ENCODE measurements at places on chromosomes 11 and 22.

DNA sequence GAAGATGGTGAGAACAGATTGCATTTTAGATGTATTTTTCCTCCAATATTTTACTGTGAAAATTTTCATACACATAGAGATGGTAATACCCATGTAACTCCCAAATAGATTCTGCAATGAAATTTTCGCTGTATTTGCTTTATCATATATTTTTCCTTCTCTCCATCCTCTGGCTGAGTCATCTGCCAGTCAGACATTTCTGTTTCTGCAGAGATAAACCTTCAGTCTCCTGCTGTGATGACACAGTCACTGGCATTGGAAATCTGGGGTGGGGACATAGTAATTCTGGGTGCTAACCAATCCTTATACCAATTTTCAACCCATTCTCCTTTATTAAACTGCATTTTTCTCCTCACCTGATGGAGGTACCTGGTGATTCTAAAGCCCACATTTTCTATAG, 33.7 kb downstream of the SVIP start:
- no peak for DNase-seq

DNA sequence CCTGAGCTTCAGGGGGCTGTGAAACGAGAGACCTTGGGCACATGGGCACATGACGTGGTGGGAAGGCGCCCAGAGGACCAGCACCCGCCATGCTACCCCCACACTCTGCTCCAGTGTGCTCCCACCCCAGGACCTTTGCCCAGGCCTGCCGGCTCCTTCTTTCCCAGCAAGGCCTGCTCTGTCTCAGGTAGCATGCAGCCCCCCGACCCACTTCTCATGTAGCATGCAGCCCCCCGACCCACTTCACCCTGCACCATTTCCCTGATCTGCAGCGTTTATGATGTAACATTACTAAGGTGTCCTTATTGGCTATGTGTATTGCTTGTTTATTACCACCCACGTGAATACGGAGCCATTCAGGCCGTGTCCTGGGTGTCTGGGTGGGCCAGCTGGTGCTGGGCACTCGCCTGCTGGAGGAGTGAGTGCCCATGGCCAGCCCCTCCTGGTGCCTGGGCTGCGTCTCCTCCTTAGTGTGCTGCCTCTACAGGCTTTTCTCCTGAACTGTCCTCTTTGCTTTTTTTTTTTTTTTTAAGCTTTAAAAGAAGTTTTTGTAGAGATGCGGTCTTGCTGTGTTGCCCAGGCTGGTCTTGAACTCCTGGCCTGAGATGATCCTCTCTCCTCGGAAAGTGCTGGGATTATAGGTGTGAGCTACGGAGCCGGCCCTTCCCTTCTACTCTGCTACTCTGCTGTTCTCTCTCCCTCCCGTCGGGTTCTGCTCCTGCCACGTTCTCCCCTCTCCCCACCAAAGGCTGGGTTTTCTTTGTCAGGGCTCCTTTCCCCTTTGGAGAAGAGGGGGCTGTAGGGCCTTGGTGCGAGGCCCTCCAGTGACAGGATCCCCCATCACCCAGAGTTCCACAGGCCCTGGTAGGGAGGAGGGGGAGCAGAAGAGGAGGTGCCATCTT, 29.4 kb downstream of the LRP5 start:
- DNase-seq, result no peak

- DNase-seq, result peak; percentile 8
These were observed 37.7 kb downstream of the EIF4ENIF1 start for GRCh38 chr22:31451709-31452571.

DNA sequence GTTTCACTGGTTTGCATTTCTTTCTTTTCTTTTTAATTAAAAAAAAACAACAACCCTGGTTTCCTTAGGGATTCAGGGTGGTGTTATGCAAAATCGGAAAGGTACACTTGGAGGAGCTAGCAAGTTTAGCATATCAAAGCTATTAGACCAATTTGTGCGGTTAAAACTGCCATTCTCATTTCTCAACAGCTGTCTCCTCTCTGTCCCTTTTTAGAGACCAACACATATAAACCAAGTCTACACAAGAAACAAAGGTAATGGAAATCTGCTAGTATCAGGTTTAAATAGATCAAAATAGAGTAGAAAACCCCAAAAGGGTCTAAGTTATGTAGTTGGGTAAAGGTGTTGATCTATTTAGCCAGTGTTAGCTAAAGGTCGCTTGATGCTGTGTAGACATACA, 1.7 kb upstream of the SESN3 start:
- no peak for DNase-seq

DNA sequence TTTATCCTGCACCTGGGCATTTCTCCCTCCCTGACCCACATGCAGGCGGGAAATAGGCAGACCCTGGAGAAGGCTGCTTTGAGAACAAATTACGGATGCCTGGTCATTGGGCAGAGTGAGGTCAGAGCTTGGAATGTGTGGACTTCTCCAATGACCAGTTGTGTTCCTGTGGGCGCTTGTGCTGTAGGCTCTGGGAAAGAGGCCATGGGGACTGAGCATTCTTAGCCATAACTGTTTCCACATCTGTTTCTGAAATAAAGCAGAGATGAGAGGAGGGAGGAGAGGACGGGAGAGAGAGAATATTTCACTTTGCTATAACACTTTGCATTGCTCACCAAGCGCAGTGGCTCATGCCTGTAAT, 11.2 kb upstream of the TMEM184B start:
- DNase-seq, result no peak

GRCh38 chr11:86383041-86383955, 8.6 kb downstream of the CCDC81 start:
- no peak for DNase-seq

GRCh38 chr11:124199702-124200101, 16.6 kb downstream of the OR10D3 start:
- no peak for DNase-seq

DNA sequence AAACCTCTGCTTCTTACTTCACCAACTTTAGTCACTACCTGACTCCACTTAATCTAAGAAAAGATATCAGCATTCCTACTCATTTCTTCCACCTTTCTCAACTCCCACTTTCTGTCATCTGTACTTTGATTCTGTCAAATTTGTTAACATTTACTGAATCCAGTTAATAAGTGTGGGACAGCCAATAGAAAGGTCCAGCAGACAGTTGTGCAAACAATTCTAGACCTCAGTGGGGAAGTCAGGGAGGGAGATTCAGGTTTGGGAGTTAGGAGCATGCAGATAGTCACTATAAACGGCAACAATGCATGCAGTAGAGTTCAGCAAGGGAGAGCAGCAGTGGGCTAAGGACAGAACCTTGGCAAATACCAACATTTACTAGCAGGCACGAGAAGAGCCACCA, 4.1 kb downstream of the FBXO3 start:
- DNase-seq, result no peak

GRCh38 chr11:128723531-128723930, 29.7 kb downstream of the FLI1 start:
- DNase-seq, result no peak

DNA sequence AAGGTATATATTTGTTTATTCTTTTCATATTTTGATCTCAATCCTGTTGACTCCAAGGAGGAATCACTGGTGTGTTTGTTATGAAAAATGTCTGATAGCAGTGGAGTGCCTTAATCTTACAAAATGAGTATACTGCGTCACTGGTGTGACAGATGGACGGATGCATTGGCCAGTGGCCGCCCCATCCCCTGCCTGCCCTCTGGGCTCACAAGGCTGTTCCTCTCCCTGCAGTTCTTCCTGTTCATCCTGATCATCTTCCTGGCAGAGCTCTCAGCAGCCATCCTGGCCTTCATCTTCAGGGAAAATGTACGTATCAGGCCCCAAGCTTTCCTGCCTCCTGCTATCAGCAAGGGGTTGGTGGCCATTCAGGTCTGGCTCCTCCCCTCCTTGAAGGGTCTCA, 32.9 kb downstream of the TP53I11 start:
- DNase-seq, result no peak

DNA sequence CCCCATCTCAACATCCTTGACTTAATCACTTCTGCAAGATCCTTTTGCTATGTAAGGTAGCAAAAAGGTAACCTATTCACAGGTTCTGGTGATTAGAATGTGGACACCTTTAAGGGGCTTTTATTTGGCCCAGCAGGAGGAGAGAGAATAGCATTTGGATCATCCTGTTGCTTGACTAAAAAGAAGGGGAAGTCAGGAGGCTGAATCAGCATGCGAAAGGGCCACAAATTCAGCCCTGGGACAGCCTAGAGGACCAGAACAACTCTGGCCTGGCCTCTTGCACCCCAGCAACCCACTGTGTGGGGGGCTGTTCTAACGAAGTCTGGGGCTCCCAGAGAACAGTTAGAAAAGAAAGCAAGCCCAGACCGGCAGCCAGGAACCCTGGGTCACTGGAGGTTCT, 3.2 kb upstream of the HMOX1 start:
- DNase-seq, result no peak

DNA sequence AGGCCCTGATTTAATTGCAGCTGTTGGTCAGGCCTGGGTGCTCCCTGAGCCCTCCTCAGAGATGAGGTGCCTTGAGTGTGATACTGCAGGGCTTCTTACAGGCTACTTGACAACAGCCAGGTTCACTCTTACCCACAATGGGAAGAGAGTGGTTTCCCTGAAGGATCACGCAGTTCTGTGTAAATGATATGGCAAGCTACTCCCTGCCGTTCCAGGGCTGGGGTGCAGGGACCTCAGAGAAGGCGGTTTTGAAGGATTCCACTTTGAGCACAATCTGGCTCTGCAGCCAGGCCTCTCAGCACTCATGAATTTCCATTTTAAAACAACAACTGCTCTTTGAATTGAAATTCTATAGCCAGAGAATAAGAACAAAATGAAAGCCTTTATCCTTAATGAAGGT, 92.9 kb downstream of the SLC17A6 start:
- no peak for DNase-seq

DNA sequence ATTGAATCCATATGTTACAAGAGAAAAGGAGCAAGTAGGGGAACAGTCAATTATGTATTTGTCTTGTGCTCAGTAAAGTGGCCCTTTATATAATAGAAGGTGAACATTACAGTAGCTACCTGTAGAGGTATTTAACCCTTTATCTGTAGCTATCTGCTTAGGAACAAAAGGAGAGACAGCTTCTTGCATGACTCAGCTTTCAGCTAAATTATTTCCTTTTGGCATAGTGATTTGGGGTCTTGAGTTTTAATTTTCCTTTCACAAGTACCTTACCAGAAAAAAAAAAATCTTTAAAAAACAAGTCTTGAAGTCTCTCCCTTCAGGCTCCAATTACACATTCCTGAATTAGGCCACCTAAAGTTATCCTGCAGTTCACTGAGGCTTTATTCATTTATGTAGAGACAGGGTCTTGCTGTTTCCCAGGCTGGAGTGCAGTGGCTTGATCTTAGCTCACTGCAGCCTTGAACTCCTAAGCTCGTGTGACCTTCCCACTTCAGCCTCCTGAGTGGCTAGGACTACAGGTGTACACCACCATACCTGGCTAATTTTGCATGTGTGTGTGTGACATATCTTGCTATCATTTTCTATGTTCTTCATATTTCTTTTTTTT, 32.6 kb upstream of the RCE1 start:
- DNase-seq, result no peak

- DNase-seq, result no peak
These were observed 66.8 kb downstream of the FZD4 start for GRCh38 chr11:86888164-86889000.

DNA sequence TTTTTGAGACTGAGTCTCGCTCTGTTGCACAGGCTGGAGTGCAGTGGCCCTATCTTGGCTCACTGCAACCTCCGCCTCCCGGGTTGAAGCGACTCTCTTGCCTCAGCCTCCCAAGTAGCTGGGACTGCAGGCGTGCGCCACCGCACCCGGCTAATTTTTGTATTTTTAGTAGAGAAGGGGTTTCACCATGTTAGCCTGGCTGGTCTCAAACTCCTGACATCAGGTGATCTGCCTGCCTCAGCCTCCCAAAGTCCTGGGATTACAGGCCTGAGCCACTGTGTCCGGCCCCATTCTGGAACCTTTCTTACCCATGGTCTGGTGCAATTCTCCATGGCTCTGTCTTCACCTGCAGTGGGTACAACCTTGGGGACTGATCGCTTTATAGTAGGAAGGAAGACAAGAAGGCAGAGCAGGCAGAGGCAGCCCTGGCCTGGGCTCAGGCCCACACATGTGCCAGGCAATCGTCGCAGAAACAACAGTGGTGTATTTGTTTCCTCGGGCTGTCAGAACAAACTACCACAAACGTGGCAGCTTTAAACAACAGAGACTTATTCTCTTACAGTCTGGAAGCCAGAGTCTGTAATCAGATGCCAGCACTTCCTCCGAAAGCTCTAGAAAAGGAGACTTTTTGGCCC, 4.0 kb upstream of the PTGDR2 start:
- DNase-seq, result no peak

DNA sequence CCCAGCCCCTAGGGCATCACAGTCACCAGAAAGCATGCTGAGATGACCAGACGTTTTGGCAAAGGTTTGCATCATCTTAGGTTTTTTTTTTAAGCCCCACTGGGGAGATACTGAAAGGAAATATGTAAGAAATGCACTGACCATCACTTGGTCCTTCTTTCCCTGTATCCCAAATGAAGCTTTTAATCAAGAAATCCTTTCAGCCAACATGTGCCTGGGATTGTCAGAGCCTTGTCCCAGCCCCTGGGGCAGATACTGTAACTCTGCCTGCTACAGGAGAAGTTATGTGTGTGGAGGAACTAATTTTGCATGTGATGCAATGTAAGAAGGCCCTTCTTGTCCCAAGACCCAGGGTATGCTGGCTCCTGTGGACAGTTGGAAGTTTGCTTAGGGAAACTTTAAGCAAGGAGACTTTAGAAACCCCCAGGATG, 65.6 kb downstream of the PPFIBP2 start:
- DNase-seq, result no peak

- no peak for DNase-seq
These were observed 656.8 kb downstream of the TBC1D22A start for GRCh38 chr22:47419239-47419638.

- DNase-seq, result no peak
These were observed 840.3 kb downstream of the TBC1D22A start for GRCh38 chr22:47602732-47603131.

DNA sequence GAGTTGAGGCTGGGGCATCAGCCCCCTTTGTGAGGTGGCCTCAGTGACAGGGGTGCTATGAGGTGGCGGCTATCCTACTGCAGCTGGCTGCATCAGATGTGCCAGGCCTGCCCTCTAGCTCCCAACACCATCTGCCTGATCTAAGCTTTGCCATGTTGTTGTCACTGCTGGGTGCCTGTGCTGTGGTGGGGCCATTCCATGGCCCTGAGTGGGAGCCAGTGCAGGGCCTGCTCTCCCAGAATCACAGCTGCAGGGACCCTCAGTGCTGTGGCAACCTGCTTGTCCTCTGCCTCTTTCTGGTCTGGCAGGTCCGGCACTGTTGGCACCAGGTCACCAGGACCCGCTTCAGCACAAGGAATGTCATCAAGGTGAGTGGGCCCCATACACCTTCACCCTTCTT, 1.8 kb upstream of the SNU13 start:
- no peak for DNase-seq

GRCh38 chr11:86502137-86502642, 127.5 kb downstream of the CCDC81 start:
- no peak for DNase-seq
